Retinal pigment epithelial cell (primary cell): ENCODE measurements at places on chromosomes 2 and 18.

GRCh38 chr2:76640905-76641304 lies 881.3 kb downstream of the LRRTM4 start:
- no peak for DNase-seq

DNA sequence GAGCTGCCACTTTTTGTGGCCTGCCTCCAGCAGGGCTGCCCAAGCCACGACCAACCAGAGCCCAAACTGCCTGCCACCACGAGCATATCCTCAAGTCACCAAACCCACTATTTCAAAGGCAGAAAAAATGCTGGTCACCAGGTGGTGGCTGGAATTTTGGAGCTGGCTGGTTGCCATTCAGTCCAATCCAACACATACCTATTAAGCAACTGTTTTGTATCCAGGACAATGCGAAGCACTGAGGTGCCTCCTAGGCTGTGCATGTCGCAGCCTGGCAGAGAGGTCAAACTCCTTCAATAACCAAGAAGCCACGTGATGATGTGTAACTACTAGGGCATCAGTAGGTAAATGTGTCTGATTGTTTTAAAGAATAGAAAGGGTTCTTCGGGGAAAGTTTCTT lies 108.3 kb upstream of the PPP1CB start:
- DNase-seq: no peak

- DNase-seq: no peak
These were observed 67.2 kb downstream of the TMEM131 start for GRCh38 chr2:97928591-97928990.

- DNase-seq: no peak
These were observed 181.0 kb downstream of the C1D start for GRCh38 chr2:67881816-67882215.

DNA sequence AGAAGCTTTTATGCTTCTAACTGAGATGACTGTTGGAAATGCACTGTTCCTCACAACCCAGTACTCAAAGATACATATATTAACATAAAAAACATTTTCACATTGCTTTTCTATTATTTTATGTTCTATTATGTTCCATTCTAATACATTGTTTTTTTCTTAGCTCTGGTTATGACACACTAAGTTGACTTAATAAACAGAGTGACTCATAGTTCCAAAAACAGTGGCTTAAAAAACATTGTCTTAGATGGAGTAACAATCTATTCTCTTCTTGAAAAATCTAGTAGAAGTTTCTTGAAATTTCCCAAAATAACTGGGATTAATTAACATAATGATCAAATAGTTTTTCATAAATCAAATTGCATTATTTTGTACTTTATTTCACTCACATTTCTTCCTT lies 328.2 kb upstream of the LRATD1 start:
- no peak for DNase-seq

- DNase-seq: no peak
These were observed 44.4 kb upstream of the ITPRID2 start for GRCh38 chr2:181847198-181847556.

DNA sequence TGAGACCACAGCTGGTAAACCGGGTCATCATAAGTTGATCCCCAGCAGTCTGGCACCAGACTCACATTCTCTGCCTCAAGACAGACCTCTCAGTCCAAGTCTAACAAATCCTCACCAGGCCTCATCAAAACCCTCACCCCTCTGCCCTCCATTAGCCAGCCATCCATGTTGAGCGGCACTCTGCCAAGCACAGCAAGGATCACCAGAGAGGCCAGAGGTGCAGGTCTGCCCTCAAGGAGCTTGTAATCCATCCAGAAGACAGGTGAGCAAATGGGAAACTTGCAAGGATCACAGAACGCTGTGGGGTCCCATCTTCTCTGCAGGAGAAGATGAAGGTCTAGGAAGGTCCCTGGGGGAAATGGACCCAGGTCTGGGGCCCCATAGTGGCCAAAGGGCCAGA lies 63.6 kb downstream of the TNS1 start:
- DNase-seq: no peak

DNA sequence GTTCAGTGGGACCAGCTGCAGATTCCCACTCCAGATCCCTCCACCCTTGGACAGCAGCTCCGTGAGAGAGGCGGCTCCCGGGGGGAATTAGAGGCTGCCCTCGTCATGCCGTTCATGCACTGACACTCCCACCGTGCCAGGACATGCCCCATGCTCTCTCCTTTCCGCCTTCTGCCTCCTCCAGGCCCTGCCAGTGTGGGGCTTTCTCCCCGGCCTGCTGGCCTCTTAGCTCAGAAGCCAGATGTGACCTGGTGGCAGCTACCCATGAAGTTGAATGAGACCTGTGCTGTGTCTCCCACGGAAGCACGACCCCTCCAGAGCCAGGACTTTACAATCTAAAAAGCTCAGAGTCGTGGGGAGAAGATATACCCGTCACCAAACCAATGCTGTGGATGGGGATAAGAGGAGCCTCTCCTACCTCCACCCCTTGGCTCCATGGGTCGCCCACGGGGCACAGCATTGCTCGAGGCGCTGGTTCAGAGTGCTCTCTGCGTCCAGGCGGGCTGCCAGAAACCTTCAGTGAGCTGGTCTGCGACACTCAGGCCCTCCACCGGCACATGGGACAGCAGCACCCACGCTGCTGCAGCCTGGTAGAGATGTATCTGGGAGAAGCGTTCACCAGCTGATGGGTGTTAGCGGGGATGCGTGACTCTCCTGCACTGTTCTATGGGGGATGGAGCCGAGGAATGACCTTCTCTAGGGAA lies 111.0 kb upstream of the GPC1 start:
- DNase-seq: no peak

DNA sequence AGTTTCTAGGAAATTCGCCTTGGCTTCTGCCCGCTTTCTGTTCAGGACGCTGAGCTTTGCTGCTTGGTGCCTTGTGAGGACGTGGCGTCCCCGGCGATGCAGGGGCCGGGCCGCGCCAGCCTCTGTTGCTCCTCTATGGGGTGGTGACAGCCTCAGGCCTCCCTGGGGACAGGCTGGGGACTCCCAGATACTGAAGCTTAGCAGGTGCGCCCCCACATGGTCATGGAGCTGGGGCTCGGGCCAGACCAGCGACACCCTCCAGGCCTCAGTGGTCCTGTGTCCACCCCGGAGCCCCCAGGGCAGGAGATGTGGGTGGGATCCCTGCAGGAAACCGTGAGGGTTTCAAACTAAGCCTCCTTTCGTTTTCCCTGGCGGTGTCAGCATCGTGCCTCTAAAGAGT lies 29.2 kb downstream of the KCNG2 start:
- no peak for DNase-seq

GRCh38 chr2:1839066-1839756 lies 94.9 kb upstream of the PXDN start:
- DNase-seq: no peak

- DNase-seq: no peak
These were observed 361.5 kb downstream of the DSEL start for GRCh38 chr18:67154979-67155378.

GRCh38 chr2:216671081-216671411 lies 24.3 kb downstream of the IGFBP5 start:
- DNase-seq: no peak

GRCh38 chr2:105385731-105386540 lies 12.9 kb downstream of the FHL2 start:
- no peak for DNase-seq

DNA sequence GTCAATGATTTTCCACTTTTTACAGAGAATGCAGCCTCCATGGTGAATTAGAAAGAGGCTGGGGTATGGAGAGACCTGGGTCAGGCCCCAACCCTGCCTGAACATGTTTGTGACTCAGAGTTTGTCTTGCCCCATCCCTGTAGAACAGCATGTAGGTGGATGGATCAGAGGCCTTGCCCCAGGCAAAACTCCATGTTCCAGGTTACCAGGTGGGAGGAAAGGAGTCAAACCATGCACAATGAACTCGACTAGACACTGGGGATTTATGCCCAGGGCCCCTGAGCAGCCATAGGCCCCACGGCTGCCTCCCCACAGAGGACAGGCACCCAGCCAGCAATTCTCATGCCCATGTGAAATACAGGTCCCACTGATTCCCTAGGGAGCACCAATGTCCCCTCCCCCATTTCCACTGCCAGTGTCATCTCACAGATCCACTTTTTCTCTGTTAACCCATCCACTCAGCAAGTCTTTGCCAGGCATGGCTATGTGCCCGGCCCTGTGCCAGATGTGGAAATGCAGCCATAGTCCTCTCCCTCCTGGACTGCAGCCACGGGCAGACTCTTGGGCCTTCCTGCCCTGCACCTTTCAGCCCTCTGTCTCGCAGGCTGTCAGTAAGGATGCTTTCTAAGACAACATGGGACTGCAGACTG lies 737.8 kb upstream of the HS6ST1 start:
- DNase-seq: no peak
